ENCODE measurements at places on chromosomes 4 and X. TPM values are rescaled to one million over a fixed set of nuclear protein-coding genes. Genes with fewer than 3 reads are reported as not detected.

Gene CHIC2
- total RNA-seq, result 21.6 TPM

DNA sequence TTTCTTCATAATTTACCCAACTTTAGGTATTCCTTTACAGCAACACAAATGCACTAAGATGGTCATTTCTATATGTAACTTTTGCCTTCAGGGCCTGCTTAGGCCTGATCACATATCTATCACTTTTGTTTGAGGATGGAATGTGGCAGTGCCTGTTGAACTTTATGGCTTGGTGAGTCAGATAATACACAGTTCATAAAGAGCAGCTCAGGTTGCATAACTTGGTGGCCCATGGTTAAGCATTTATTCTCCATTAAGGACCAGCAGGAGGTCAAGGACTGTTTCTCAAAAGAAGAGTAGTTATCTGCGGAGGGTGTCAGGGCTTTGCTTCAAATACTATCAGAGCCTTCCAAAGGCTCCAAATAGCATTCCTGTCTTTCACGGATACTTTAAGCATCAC lies 124.1 kb upstream of the PDHA2 start:
- DNase-seq, result no peak
- no peak overlapping the region for H3K4me3 ChIP-seq
- no peak overlapping the region for H3K27ac ChIP-seq
- H3K27me3 ChIP-seq, result no peaks in the 10 kb centered on the region
- H3K36me3 ChIP-seq, result no peaks in the 10 kb centered on the region

Gene MAEA
- total RNA-seq, result 73.7 TPM

- H3K4me3 ChIP-seq, result no peak overlapping the region
- H3K4me1 ChIP-seq, result no peaks in the 10 kb centered on the region
- H3K27ac ChIP-seq, result no peak overlapping the region
- H3K27me3 ChIP-seq, result no peaks in the 10 kb centered on the region
- no peaks in the 10 kb centered on the region for H3K36me3 ChIP-seq
These were observed 37.5 kb upstream of the ABCG2 start for GRCh38 chr4:88196013-88196365.

GRCh38 chrX:31185884-31186283 lies 114.0 kb upstream of the FTHL17 start:
- no peaks in the 10 kb centered on the region for H3K27me3 ChIP-seq
- H3K4me1 ChIP-seq, result no peaks in the 10 kb centered on the region
- H3K4me3 ChIP-seq, result no peak overlapping the region
- no peak overlapping the region for H3K27ac ChIP-seq
- peaks cover 9% of the 10 kb centered on the region for H3K36me3 ChIP-seq

GRCh38 chr4:67452100-67452845 lies 93.0 kb downstream of the CENPC start:
- no peak overlapping the region for H3K27ac ChIP-seq
- no peaks in the 10 kb centered on the region for H3K27me3 ChIP-seq
- H3K4me1 ChIP-seq, result no peaks in the 10 kb centered on the region
- no peak for DNase-seq
- H3K4me3 ChIP-seq, result no peak overlapping the region

DNA sequence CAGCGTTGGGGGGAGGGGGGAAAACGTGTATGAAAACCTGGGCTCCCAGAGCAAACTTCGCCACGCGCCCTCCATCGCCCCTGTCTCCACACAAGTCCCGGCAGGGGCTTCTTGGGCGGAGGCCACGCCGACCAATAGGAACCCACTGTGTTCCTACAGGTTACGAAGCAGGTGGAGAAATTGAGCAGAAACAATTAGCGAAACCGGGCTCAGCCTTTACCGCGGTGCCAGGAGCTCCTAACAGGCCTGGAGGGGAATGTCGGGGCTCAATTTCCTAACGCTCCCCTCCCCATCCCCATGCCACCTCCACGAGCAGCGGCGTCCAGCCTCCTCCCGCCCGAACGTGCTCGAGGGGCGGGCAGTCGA lies 589 bp upstream of the KIT start:
- no peak for DNase-seq
- no peaks in the 10 kb centered on the region for H3K36me3 ChIP-seq
- peak overlapping the region; percentile 76 for H3K4me3 ChIP-seq

Gene ADH7
- not detected for total RNA-seq

- H3K4me1 ChIP-seq, result peaks cover 13% of the 10 kb centered on the region
- DNase-seq, result no peak
- H3K27ac ChIP-seq, result peak overlapping the region; percentile 97
- H3K27me3 ChIP-seq, result no peaks in the 10 kb centered on the region
- peak overlapping the region; percentile 98 for H3K4me3 ChIP-seq
These were observed 11.2 kb upstream of the ZCCHC13 start for GRCh38 chrX:74292808-74293123.

DNA sequence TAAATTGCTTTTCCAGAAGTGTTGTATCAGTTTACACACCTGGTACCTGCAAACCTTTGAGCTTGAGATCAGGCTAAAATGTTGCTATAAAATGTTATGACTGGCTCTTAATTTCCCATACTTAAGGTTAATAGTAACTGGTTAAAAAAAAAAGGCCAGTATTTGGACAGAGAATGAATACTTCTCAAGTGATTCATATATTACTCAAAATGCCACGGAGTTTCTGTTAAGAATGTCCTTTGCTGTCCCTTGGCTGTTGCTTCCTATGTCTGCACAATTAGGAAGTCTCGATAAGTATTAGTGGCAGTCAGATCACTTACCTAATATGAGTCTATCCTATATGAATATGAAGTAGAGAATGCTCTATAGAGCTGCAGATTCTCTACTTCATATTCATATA lies 232.2 kb upstream of the IGFBP7 start:
- no peak for DNase-seq
- no peak overlapping the region for H3K27ac ChIP-seq
- no peaks in the 10 kb centered on the region for H3K4me1 ChIP-seq
- H3K4me3 ChIP-seq, result no peak overlapping the region
- H3K27me3 ChIP-seq, result no peaks in the 10 kb centered on the region

- no peak overlapping the region for H3K4me3 ChIP-seq
- no peaks in the 10 kb centered on the region for H3K36me3 ChIP-seq
- peaks cover 26% of the 10 kb centered on the region for H3K4me1 ChIP-seq
- H3K27me3 ChIP-seq, result no peaks in the 10 kb centered on the region
- no peak for DNase-seq
These were observed 98.1 kb upstream of the C1GALT1C1 start for GRCh38 chrX:120727911-120728310.

- H3K27me3 ChIP-seq, result no peaks in the 10 kb centered on the region
- no peaks in the 10 kb centered on the region for H3K36me3 ChIP-seq
- no peak overlapping the region for H3K4me3 ChIP-seq
These were observed 17.2 kb downstream of the ASB11 start for GRCh38 chrX:15298201-15298600.

DNA sequence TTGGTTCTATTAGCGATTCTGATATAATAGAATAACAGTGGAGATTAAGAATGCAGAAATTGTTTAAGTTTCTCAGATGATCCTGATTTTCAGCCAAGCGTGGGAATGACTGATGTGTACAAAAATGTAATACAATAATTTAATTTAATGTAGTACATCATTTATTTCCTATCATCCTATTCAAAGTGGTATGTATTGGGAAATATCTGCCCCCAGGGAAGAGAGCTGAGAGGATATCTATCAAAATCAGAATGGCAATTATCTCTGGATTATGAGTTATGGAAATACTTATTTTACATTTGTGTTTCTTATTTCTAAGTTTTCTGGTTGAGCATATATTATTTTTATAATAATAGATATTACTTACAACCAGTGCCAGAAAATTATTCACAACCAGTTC lies 3.9 kb downstream of the FABP2 start:
- peaks cover 5% of the 10 kb centered on the region for H3K27me3 ChIP-seq
- H3K36me3 ChIP-seq, result no peaks in the 10 kb centered on the region
- no peaks in the 10 kb centered on the region for H3K4me1 ChIP-seq
- DNase-seq, result no peak
- H3K27ac ChIP-seq, result no peak overlapping the region

GRCh38 chrX:51760657-51761056 lies 17.4 kb downstream of the GSPT2 start:
- DNase-seq, result no peak
- H3K36me3 ChIP-seq, result no peaks in the 10 kb centered on the region
- H3K4me1 ChIP-seq, result no peaks in the 10 kb centered on the region
- no peak overlapping the region for H3K27ac ChIP-seq

Gene MAGEA2
- total RNA-seq, result not detected

Gene MAGEC2
- not detected for total RNA-seq

DNA sequence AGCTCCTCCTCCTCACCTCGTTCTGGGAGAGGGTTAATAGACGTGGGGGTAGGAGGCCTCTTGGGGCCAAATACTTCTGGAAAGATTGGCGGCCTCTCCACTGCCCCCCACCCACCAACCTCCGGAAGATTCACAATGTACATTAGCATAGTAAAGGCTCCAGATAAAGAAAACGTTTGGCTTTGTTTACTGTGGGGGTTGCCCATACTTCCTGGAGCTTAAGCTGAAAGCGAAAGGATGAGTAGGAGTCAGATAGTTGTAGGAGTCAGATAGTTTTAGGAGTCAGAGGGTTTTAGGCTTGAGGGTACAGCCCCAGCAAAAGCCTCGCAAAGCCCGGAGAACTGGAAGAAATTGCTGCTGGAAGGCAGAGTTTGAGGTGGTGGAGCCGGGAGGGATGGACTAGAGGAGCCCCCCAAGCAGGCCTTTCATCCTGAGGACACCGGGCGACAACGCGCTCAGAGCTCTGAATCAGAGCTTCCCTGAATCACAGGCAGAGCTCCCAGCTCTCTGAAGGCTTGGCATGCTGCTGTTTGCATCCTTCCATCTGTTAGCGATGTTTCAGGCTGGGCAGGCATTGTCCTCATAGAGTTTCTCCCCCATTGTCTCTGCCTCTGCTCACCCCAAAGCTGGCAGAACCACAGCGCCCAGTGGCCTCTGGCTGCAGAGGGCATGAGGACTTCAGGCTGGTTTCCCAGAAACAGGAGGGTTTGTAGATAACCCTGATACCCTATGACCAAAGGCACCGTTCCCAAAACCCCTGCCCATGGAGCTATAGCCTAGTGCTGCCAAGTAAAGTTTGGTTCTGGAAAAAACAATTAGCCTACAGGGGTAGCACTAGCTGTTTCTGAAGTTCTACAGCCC lies 280.7 kb downstream of the BCOR start:
- H3K4me1 ChIP-seq, result peaks cover 8% of the 10 kb centered on the region
- no peak overlapping the region for H3K4me3 ChIP-seq
- peaks cover 10% of the 10 kb centered on the region for H3K27me3 ChIP-seq
- no peak overlapping the region for H3K27ac ChIP-seq
- DNase-seq, result no peak
- H3K36me3 ChIP-seq, result no peaks in the 10 kb centered on the region

GRCh38 chr4:163610648-163611047 lies 116.2 kb downstream of the TMA16 start:
- peaks cover 51% of the 10 kb centered on the region for H3K36me3 ChIP-seq
- H3K4me3 ChIP-seq, result peak overlapping the region; percentile 89

Gene HSFX2
- total RNA-seq, result 0.51 TPM

- H3K4me1 ChIP-seq, result no peaks in the 10 kb centered on the region
- H3K36me3 ChIP-seq, result no peaks in the 10 kb centered on the region
- DNase-seq, result no peak
- H3K27ac ChIP-seq, result no peak overlapping the region
- H3K27me3 ChIP-seq, result peaks cover 5% of the 10 kb centered on the region
These were observed 23.5 kb downstream of the NAT8L start for GRCh38 chr4:2082627-2083026.

- no peaks in the 10 kb centered on the region for H3K4me1 ChIP-seq
- H3K27ac ChIP-seq, result no peak overlapping the region
- no peak overlapping the region for H3K4me3 ChIP-seq
- DNase-seq, result no peak
- no peaks in the 10 kb centered on the region for H3K27me3 ChIP-seq
These were observed 23.2 kb upstream of the GPM6B start for GRCh38 chrX:13840121-13840520.

Gene DCAF8L2
- total RNA-seq, result not detected
